ENCODE measurements at places on chromosomes 13 and 19.

- peak; percentile 24 for DNase-seq
Observed at GRCh38 chr13:26601669-26602068, 44.2 kb downstream of the WASF3 start.

DNA sequence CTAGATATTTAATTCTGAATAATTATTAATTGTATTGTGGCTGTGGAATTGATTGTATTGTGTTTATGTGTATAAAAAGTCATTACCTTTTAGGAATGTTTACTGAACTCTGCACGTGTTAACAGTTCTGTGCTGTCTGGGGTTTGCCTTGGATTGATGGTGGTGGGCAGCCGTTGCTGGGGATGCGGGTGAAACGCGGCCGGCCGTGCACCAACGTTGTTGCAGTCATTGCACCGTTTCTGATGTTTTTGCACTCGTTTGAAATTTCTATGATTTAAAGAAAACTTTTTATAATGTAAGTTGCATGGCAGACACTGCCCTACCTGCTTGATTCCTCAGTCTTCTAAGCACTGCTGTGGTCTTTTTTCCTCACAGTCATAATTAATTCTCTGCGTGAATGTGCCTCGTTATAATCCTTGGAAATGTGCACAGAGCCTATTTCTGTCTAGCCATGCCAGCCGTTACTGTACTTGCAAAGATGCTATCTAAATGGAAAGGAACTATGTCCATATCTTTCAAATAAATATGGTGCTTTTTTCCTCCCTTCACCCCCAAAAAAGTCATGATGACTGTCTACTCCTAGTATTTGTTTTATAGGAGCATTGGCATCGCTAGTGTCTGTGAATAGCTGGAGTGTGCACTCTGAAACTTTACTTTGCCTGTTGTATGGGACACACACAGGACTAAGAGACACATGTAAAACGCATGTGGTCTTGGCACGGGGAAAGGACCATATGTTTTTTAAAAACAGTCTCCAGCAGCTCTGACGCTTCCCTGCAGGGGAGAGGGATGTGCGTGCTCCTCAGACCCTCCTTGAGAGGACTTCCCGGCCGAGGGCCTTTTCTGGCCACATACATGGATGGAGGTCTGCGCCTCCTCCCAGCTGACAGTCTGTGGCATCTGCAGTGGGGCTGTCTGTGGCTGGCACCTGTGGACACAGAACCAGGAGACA, 40.7 kb upstream of the MCF2L start:
- DNase-seq, result no peak

GRCh38 chr19:13783565-13784500, 9.6 kb downstream of the C19orf53 start:
- no peak for DNase-seq

DNA sequence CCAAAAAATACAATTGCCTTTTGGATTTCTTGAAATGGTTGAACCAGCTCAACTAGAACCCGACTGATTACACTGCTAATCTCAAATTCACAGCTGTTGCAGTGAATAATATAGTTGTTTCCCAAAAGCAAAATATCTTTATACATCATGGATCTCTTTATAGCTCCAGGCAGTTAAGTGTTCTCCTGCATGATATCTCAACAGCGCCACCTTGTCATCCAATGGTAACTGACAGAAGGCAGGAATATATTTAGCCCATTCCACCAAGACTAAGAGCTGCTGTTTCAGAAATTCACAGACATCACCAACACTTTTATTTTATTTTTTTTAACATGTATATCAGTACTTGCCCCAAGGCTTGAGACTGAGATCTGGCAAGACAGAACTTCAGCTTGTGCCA, 1141.0 kb upstream of the PRR20A start:
- DNase-seq, result no peak

DNA sequence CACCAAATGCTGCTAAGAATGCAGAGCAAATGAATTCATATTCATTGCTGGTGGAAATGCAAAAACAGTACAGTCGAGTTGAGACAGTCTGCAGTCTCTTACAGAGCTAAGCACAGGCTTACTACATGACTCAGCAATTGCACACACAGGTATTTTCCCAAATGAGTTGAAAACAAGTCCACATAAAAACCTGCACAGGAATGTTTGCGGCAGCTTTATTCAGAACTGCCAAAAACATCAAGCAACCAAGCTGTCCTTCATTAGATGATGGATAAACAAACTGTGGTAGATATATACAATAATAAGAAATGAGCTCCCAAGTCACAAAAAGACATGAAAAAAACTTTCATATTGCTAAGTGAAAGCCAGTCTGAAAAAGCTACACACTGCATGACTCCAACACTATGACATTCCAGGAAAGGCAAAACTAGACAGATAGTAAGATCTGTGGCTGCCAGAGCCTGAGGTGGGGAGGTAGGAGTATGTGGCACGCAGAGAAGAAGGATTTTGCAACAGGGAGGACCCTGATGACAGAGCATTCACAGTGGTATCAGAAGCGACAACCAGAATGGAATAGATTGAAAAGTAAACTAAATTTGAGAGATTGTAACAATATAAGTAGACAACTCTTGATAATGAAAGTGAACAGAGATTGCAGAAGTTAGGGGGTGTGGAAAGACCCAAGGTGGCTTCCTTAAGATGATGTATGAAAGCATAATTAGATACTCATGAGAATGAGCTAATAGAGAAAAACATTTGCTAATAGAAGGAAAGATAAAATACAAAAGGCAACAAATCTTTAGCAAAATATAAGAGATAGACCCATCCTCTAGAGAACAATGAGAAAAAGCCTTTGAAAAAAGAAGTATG, 52.7 kb downstream of the TSC22D1 start:
- DNase-seq, result peak; percentile 72

- peak; percentile 59 for DNase-seq
Observed at GRCh38 chr13:46615888-46616531, 63.0 kb downstream of the LRCH1 start.

DNA sequence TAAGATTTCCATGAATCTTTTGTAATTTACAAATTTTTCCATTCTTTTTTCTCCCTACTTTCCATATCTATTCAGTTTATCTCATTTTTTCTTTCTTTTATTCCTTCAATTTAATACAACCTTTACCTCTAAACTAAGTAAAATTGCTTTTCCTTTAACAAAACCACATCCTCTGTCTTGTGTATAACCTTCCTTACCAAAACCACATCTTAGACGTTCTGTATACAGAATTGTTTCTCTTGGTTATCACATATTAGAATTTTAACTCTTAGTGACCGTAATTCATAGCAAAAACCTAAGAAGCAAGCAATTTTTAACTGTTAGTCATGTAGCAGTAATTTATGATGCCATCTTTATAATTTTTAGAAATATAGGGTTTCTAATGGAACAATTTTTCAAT, 15.0 kb downstream of the PPP5C start:
- DNase-seq, result no peak

DNA sequence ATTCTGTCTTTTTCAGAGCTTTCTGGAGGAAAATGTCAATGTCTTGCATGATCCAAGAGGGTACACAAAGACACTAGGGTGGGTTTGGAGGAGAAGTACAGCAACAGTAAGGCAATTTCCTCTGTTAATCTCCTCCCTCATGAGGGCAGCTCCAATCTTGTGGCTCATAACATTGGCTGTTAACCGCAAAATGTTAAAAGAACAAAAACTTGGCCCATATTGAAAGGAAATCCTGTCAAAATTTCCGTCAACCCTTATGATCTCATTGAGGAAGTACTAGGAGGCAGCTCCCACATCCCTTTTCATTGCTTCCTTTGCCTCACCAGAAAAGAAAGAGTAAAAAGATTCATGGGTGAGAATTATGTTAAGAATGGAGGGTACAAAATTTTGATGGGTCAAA, 11.6 kb downstream of the OXGR1 start:
- peak; percentile 93 for DNase-seq

- peak; percentile 95 for DNase-seq
Observed at GRCh38 chr13:104315606-104316005, 1249.4 kb upstream of the SLC10A2 start.

- no peak for DNase-seq
Observed at GRCh38 chr13:28204043-28204442, 65.7 kb downstream of the PAN3 start.

GRCh38 chr19:19040417-19040816, 7.0 kb downstream of the ARMC6 start:
- peak; percentile 96 for DNase-seq

DNA sequence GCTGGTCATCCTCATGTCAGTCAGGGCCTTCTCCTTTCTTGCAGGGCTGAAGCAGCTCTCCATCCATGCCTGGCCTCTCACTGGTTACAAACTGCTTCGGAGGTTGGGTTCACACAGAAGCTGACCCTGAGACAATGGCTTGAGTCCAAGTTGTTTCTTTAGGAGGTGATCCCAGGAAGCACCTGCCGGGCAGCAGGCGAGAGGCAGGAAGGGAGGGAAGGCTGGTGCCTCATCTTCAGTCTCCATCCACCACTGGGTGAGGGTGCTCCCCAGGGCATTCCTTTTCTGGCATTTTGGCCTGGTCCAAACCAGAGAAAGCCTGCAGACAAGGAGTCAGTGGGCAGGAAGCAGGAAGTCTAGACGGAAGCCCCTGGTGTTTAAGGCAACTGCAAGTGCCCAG, 17.6 kb upstream of the SPATA13 start:
- DNase-seq, result no peak

DNA sequence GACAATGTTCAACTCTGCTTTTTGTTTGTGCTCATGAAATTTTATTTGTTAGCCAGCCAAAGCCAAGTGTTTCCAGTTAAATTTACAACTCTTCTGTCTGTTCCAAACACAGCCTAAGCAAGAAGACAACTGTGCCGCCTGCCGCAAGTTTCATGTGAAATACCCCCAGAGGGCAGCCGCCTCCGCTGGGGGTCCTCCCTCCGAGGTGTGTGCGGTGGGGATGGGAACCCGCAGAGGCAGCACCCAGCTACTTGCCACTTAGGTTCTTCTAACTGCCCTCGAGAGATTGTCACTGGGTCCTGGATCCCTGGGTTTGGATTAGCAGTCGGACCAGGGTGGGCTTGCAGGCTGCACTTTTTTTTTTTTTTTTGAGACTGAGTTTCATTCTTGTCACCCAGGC, 28.5 kb downstream of the ATP11A start:
- no peak for DNase-seq

GRCh38 chr13:43303033-43303729, 279.8 kb downstream of the DNAJC15 start:
- peak; percentile 80 for DNase-seq

- DNase-seq, result no peak
Observed at GRCh38 chr19:49132974-49133609, 13.7 kb downstream of the PPFIA3 start.

- no peak for DNase-seq
Observed at GRCh38 chr19:32269831-32270230, 75.6 kb upstream of the ZNF507 start.

DNA sequence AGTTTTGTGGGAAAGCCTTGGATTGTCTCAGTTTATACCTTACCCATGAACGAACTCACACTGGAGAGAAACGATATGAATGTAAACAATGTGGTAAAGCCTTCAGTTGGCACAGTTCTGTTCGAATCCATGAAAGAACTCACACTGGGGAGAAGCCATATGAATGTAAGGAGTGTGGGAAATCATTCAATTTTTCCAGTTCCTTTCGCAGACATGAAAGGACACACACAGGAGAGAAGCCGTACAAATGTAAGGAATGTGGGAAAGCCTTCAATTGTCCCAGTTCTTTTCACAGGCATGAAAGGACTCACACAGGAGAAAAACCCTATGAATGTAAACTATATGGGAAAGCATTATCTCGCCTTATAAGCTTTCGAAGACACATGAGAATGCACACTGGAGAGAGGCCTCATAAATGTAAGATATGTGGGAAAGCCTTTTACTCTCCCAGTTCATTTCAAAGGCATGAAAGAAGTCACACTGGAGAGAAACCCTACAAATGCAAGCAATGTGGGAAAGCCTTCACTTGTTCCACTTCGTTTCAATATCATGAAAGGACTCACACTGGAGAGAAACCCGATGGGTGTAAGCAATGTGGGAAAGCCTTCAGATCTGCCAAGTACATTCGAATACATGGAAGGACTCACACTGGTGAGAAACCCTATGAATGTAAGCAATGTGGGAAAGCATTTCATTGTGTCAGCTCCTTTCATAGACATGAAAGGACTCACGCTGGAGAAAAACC, 7.5 kb upstream of the ZNF440 start:
- no peak for DNase-seq

- no peak for DNase-seq
Observed at GRCh38 chr13:87536499-87536898, 134.7 kb upstream of the SLITRK5 start.

DNA sequence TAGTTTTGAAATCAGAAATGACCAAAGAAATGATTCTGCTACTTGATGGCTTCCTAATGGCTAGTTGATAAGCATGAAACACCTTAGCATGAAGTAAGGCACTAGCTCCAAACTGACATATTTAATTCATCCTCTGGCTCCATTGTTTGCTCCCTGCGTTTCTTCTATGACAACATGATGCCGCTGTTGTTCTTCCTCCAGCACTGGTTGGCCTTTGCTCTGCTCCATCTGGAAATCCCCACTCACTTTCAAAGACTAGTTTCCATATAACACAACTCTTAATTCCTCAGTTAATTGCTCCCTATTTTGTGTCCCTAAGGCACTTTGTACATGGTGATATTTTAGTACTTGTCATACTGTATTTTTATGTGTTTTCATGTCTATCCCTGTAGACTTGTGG, 151.6 kb downstream of the GPC6 start:
- no peak for DNase-seq

DNA sequence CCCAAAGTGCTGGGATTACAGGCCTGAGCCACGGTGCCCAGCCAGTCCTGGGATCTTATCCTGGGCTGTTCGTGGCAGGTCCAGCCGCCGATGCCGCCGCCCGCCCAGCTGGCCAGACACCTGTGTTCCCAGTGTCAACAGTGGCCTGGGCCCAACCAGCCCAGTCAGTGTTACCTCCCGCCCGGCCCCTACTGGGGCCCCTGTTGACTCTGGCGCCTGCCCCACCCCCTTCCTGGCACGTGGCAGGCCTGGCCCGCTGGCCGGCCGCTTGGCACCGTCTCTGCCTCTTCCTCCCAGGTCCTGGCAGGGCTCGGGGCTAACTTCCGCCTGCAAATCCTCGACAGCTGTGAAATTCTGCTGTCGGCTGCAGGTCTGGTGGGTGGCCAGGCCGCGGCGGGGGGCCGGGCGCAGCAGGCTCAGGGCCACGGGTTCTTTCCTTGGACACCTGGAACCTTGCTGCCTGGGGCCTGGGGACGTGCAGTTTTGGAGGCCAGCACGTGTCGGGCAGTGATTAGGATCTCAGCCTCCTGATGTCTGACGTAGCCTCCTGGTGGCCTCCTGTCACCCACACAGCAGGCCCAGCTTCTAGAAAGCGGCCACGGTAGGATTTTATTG, 9.1 kb downstream of the ARID3A start:
- DNase-seq, result peak; percentile 85

DNA sequence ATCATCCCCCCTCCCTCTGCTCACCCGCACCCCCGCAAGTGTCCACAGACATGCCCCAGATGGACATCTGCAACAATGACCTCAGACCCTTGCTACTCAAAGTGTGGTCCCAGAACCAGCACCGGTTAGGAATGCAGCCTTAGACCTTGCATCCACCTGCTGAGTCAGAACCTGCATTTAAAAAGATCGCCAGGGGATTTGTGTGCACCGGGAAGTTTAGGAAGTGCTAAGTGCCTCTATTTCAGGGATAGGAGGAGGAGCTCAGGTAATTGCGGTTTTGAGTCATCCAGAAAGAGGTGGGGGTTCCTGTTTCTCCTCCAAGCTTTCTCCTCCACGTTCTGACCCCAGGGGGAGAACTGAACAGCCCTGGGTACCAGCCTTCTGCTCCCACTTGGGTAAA, 46.2 kb downstream of the CACNA1A start:
- no peak for DNase-seq

GRCh38 chr13:30448441-30448840, 17.3 kb downstream of the HMGB1 start:
- no peak for DNase-seq
